ENCODE measurements at places on chromosomes 2 and 18.
A peak's percentile ranks its signal among the peaks of the same experiment; 100 is the strongest.

- DNase-seq, result no peak
Observed at GRCh38 chr2:164412831-164413230, 208.5 kb downstream of the GRB14 start.

GRCh38 chr2:99184811-99185210 lies 3.8 kb downstream of the MRPL30 start:
- no peak for DNase-seq

DNA sequence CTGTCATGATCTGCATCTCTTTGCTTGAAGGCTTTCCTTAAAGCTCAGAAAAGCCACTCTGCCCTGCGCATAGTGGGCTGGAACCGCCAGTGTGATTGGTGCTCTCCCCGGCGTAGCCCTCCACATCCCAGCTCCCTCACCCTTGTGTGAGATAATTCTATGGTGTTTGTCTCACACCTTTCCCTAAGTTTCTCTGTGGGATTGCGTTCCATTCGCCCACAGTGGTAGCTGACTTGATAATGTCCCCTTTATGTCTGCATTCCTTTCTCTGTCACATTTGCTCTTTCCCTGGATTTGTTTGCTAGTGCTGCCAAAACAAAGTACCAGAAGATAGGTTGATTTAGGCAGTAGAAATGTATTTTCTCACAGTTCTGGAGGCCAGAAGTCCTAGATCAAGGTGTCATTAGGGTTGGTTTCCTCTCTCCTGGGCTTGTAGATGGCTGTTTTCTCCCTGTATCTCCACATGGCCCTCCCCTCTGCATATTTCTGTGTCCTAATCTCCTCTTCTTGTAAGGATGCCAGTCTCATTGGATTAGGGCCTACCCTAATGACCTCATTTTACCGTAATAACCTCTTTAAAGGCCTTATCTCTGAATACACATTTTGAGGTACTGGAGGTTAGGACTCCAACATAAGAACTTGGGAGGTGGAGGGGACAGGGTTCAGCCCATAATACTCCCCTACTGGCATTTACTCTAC lies 7.4 kb upstream of the TMEM87B start:
- peak; percentile 89 for DNase-seq

DNA sequence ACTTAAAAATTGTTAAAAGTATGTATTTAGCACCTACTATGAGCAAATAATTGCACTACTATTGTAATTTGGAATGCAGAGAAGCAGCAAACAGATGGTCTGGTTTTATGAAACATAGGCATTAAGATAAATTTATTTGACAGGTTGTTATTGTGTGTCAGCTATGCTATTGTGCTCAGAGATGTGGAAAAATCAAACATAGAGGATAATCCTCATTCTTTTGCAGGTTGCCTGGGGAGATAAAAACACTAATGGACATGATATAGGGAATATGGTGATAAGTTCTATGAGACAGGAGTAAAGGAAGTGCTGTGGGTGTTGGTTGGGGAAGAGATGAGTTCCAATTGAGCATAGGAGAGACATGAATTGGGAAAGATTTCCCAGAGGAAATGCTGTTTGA lies 71.3 kb downstream of the PPP1R1C start:
- no peak for DNase-seq

- DNase-seq, result no peak
Observed at GRCh38 chr18:49778826-49779465, 34.4 kb downstream of the ACAA2 start.

DNA sequence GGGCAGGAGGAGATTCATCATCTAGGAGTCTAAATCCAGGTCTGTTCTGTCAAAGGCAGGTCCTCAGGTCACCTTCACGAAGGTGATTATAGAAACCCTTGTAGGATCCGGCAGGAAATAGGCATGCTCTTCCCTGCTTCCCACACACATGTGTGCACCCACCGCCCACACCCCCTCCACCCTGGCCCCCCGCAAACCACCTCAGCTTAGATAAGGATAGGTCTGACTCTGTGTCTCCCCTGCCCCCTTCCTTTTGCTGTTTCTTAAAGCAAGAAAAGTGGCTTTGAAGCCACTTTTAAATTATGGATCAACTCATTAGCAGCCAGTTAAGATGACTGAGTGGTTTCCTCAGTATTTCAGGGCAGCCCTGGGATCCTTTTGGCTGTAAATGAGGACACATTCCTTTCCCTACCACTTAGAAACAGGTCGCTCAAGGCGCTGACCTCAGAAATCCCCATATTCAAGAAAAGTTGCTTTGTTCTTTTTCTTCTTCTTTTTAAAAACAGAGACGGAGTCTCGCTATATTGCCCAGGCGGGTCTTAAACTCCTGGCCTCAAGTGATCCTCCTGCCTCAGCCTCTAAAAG lies 14.5 kb upstream of the CIB4 start:
- no peak for DNase-seq

DNA sequence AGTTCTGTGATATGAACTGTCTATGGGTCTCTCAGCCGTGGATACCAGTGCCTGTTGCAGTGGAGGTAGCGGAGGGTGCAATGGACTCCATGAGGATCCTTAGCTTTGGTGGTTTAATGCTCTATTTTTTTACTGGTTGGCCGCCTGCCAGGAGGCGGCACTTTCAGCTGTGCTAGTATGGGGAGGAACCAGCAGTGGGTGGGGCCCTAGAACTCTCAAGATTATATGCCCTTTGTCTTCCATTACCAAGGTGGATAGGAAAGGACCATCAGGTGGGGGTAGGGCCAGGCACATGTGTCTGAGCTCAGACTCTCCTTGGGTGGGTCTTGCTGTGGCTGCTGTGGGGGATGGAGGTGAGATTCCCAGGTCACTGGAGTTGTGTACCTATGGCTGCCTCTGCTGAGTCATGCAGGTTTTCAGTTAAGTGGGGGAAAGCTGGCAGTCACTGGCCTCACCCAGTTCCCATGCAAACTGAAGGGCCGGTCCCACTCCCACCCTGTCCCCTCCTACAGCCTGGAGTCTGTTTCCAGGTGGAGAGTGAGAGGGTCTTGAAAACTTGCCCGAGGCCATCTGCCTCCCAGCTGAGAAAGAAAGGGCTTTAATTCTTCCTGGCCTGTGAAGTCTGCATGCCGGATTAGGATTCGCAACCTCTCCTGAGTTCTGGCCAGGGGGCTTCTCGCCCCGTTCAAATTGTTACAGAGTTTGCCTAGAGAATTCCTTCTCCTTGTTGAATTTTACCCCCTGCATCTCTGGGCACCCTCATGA lies 14.5 kb downstream of the KCNS3 start:
- peak; percentile 13 for DNase-seq

- DNase-seq, result no peak
Observed at GRCh38 chr18:79422022-79422782, 26.5 kb downstream of the NFATC1 start.

GRCh38 chr18:8601277-8602032 lies 7.8 kb upstream of the RAB12 start:
- DNase-seq, result peak; percentile 74

GRCh38 chr2:23719716-23720115 lies 207.2 kb downstream of the ATAD2B start:
- DNase-seq, result no peak
